CD4-positive, alpha-beta T cell treated with Interleukin-17A for 1 hour (primary cell): ENCODE measurements at places on chromosomes 11 and 22.

- peak; percentile 52 for DNase-seq
These were observed 12.3 kb downstream of the EHD1 start for GRCh38 chr11:64866173-64866491.

DNA sequence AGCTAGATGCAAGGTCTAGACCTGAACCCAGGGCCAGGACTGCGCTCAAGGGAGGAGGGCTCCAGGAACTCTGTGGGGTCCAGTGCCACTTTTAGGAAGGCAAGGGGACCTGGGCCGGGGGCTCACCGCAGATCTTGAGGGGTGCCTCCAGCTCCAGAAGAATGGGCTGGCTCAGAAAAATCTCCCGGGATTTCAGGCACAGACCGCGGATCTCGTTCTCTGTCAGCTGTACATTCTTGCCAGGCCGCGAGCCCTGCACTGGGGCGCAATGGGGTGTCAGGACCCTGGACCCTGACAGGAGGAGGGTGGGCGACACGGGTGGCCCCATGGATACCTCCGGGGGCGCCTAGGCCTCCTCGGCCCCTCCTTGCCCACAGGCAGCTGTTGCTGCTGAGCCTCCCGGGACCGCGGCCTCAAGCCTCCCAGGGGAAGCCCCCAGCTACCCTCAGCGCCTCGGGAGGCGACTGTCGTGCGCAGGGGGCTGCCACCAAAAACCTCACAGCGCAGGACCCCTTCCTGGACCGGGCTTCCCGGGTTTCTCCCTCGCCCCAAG is 640 bp downstream of the PPP1CA start:
- DNase-seq, result no peak

DNA sequence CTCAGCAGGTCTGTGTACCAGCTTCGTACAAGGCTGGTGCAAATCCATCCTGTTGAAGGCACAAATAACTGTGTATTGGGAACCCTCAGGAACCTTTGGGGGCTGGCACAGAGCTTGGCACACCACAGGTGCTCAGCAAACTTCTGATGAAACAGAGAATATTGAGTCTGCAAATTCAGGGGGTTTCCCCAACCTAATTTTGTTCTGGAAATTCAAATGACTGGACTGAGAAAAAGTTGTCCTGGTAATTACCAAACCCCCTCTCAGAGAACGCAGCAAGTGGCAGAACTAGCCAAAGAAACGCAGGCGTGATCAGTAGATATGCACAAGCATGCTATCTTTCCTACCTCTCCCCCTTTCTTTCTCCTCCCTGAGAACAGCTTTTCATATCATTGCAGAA is 47.6 kb downstream of the LIF start:
- DNase-seq, result no peak

DNA sequence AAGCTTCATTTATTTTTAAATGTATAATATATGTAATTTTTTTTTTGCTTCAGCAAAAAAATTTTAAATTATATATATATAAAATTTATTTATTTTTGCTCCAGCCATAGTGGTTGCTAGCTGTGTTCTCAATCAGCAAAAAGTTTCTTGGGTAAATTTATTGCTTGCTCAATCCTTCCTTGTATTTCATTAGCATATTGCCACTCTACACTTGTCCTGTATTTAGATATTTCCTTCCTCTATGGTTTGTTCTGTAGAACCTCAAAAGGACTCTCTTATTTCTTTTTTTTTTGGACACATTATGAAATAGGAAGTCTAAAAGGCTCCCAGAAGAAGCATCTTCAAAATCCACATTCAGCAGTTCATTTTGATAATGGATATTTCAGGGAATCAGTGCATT is 2.3 kb downstream of the PTPRJ start:
- DNase-seq, result no peak

- no peak for DNase-seq
These were observed 1354.0 kb upstream of the RAG2 start for GRCh38 chr11:37951996-37952395.

DNA sequence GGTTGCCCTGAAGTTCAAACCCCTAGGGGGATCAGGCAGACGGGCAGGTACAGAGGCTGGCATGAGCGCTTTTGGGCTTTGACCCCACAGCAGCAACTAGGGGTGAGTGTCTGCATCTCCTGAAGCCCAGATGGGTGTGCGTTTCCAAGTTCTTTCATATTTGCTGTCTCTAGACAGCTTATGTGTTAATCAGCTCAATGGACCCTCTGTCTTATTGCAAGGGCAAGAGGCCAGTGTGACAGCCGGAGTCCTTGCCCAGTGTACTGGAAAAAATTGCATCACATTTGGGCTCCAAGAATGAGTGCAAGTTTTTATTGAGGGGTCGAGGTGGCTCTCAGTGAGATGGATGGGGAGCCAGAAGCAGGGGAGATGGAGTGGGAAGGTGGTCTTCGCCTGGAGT is 1863.7 kb upstream of the RAG2 start:
- no peak for DNase-seq

- DNase-seq, result no peak
These were observed 29.4 kb upstream of the RAG2 start for GRCh38 chr11:36627471-36627870.

GRCh38 chr22:30425616-30426387 is at the start of gene MTFP1:
MTFP1 (plus strand) TSS chr22:30425768; CDS start chr22:30425880, 112 bp downstream.
- peak; percentile 62 for DNase-seq

- no peak for DNase-seq
These were observed 155.2 kb downstream of the TRIM29 start for GRCh38 chr11:119982517-119983239.

DNA sequence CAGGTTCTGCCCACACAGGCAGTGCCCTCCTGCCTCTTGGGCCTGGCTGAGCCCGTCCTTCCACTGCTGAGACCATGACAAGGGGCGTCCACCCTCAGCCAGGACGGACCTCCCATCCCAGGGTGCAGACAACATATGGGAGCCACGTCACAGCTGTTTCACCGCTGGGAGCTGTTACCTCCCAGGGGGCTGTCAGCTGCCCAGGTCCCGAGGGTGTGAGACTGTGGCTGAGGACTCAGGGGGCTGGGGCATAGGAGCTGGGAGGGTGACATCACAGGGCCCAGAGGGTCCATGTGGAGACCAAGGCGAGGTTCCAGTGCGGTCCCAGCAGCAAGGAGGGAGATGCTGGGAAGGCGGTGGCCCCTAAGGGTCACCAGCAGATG is 17.9 kb upstream of the CTSD start:
- no peak for DNase-seq

- no peak for DNase-seq
These were observed 5.3 kb upstream of the GNAZ start for GRCh38 chr22:23065069-23065451.

- peak; percentile 3 for DNase-seq
These were observed 193.4 kb downstream of the CASP12 start for GRCh38 chr11:104704888-104705287.

DNA sequence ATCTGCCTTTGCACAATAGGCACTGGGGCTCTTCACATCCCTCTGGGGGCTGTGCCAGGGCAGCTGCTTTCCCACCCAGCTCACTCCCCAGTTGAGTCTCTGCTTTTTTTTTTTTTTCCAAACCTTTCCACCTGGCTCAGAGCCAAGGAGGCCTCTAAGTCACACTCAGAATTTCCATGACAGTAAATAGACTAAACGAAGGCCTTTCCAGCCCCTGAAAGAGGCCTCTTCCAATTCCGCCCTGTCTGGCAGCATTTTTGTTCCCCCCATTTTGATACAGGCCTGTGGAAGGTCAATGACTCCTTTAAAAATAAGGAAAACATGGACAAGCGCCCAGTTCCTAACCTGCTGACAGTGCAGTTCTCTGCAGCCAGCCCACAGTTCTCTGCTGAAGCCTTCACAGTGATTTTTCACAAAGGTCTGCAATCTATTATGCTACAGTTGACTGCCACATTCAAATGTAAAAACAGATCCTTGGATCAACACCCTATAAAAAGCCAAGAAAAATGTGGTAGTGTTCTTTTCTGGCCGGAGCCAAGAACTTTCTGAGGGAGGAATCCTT is 107.5 kb upstream of the SESN3 start:
- no peak for DNase-seq

- DNase-seq, result no peak
These were observed 83.1 kb upstream of the TRPC6 start for GRCh38 chr11:101666916-101667315.

GRCh38 chr11:38130514-38130913 is 1532.5 kb upstream of the RAG2 start:
- DNase-seq, result no peak

DNA sequence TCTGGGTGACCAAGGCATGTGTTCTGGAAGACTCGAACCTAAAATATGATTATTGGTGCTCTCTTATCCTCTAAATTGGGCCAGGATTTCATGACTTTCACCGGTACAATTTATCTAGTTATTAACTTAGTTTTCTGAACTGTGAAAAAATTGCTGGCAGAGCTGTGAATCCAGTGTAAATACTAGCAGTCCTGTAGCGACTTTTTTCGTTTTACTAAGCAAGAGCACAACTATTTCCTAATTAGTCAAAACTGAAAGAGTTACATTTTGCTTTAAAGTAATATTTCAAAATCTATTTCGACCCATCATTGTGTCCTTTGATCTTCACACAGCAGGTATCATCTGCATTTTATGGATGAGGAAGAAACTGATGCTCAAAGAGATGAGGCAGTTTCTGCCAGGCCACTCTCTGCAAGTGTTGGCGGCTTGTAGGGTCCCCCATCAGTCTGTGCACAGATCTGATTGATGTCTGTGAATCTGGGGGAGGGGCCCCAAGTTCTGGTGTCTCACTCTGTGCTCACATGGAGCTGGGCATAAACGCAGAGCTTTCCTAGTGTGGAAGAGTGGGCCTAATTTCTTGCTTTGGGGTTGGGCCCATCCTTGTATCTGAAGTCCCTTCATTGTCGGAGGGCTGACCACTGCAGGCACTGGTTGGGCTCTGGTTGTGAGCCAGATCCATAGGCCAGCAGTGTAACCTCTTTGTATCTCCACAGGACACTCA is 1.4 kb upstream of the TRMT2A start:
- no peak for DNase-seq

DNA sequence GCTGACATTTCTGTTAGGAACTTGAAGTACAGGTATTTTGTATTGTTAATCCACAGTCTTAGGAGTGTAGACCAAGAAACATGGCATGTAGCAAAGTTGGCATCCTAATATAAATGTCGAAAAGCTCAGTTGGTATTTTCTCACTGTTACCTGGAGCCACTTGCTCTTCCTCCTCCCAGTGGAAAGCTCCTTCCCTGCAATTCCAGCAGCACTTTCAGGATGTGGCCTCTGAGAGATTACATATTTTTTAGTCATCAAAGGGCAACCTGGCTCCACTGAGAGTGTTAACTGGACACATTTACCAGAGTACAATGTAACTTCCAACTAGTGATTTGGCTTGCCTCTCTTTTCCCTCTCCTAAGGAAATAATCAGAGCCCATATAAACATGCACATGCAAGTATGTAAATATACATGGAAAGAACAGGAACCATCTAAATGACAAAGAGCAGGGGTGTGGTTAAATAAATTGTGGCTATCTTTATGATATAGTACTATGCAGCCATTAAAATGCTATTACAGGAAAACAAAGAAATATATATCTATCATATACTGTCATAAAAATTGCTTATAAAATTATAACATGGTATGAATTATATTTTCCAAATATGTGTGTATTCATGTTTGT is 14.3 kb upstream of the EED start:
- DNase-seq, result no peak

- DNase-seq, result no peak
These were observed 68.0 kb downstream of the ETS1 start for GRCh38 chr11:128519338-128519737.

GRCh38 chr11:72740060-72740424 is 12.2 kb downstream of the ARAP1 start:
- no peak for DNase-seq

DNA sequence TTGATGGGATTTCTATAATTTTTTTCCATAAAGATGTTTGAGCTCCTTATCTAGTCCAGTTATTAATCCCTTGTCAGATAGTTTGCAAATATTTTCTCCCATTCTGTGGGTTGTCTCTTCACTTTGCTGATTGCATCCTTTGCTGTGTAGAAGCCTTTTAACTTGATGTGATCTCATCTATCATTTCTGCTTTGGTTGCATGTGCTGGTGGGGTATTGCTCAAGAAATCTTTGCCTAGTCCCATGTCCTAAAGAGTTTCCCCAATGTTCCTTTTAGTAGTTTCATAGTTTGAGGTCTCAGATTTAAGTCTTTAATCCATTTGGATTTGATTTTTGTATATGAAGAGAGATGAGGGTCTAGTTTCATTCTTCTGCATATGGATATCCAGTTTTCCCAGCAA is 1.7 kb upstream of the IL2RB start:
- DNase-seq, result no peak

DNA sequence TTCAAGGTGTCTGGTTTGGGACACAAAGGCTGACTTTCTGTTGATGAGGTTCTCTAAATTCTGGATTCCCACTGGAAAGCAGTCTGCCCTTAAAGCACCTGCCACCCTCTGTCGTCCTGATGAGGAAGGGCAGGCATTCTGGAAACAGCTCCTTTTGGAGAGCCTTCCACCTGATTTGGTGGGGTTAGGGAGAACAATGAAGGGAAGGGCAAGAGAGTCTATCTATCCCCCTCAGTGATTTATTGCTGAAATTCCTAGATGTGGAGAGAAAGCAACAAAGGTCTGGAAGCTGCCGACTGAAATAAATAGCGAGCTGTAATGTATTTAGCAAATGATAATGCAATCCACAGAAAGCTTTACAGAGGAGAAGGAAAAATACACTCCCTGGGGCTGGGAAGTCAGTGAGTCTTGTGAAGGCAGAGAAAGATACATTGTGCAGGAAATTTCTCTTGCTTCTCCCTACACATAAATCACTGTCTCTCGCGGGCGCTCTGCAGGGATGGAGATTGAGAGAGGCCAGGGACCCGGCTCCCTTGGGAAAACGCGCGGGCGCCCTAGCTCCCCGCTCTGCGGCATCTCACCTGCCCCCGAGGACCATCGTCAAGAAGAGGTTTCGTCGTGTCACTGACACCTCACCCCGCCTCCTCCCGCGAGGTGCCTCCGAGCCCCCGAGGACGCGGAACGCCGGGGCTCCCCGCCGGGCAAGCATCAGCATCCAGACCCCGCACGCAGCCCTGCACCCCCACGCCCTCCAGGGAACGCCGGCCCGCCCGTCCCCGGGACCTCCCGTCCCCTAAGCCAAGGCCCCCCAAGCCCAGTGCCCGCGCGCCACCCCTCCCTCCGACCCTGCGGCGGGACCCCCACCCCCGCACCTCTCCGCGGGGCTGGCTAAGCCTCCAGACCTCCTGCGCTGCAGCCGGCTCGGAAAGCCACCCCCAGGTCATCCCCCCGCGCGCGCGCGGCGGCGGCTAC is 673 bp downstream of the CDON start:
- DNase-seq, result peak; percentile 23
